Lung (tissue), 17 donors: ENCODE measurements at places on chromosomes 2 and 18. TPM values are rescaled to one million over a fixed set of nuclear protein-coding genes. Genes with fewer than 3 reads are reported as not detected.

DNA sequence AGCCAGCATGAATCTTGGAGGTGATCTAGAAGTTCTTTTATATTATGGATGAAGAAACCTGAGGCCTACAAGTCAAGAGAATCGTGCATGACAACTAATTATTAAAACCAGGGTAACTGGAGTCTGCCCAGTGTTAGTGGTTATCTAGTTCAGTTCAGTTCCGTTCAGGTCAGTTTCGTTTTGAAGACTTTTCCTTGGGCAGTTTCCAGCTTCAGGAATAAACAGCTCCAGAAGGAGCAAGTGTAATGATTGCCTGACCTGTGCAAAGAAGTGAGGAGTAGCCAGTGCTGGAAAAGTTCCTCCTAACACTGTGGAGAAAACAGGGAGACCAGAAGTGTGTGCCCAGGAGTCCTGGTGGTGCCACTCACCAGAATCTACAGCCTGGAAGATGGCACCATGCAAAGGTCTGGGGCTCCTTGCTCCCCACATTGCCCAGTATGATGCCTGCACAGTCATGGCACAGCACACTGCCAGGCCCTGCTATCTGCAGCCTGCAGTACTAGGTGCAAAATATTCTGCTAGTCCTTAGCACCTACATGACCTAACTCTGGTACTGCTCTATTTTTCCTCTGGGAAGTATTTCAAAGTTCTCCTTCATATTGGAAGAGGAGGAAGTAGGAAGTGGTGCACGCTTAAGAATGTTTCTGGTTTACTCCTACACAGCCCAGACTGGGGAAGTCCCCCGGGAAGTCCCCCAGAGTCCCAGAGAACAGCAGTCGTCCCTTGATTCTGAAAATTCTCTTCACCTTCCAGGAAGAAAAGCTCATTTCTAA is 65.8 kb downstream of the SUMO1 start:
- no peak overlapping the region for H3K4me3 ChIP-seq
- H3K4me1 ChIP-seq, result no peaks in the 10 kb centered on the region
- no peaks in the 10 kb centered on the region for H3K27me3 ChIP-seq
- no peak for DNase-seq
- no peak overlapping the region for H3K27ac ChIP-seq

DNA sequence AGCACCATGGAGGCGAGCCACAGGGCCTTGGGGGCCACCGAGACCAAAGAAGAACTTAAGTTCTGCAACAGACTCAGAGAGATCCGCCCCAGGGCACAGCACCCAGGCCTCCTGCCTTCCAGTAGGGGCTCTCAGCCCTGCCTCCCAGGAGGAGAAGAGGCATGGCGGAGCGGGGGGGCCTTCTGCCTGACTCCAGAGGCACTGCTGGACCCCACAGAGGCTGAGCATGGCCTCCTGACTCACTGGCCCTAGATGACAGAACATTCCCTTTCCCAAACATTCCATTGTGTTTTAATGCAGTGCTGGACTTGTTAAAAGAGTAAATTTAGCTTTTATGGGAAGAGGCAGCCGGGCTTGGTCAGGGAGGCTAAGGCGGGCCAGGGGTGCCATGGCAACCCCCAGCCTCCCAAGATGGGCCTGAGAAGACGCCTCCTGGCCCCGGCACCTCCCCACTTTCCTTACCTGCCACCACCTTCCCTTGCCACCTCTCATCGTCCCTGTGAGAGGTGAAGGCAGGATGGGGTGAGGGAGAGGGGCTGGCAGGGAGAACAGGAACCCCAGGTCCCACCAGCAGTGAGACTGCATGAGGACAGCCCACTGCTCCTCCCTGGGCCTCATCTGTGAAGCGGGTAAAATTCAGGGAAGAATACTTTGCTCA is 65.4 kb downstream of the SMAD7 start:
- no peak overlapping the region for H3K27ac ChIP-seq
- H3K36me3 ChIP-seq, result no peaks in the 10 kb centered on the region
- DNase-seq, result no peak
- H3K27me3 ChIP-seq, result no peaks in the 10 kb centered on the region
- no peak overlapping the region for H3K4me3 ChIP-seq

The NEU2 gene
- polyA plus RNA-seq, result not detected

The SFT2D3 gene
- polyA plus RNA-seq, result 5.0 TPM

GRCh38 chr18:68221111-68221724 is 493.7 kb downstream of the TMX3 start:
- DNase-seq, result no peak
- H3K27me3 ChIP-seq, result no peaks in the 10 kb centered on the region
- H3K4me1 ChIP-seq, result no peaks in the 10 kb centered on the region
- no peak overlapping the region for H3K27ac ChIP-seq
- H3K4me3 ChIP-seq, result no peak overlapping the region

DNA sequence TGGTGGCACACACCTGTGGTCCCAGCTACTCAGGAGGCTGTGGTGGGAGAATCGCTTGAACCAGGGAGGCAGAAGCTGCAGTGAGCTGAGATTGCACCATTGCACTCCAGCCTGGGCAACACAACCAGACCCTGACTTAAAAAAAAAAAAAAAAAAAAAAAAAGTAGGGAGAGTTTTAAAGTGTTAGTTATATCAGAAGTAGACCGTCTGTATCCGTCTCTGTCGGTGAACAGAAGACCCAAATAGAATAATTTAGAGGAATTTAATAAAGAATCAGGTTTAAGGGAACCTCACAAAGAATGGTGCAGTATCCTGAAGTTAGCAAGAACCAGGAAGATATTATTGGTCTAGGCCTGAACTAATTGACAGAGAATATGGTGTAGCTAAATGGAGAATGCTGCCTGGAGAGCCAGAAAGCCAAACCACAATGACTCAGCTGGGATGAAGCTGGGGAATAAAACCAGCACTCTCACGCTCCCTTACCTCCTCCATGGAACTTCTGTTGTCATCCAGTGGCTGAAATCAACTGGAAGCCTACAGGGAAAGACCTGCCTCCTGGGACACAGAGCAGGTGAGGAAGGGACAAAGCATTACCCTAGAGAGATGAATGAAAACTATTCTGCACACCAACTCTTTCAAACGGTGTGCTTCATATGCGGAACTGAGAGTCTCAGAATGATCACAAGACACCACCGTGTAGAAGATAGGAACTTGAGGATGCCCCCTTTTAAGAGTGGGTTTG is 39.1 kb upstream of the PLEKHM3 start:
- no peak for DNase-seq
- no peak overlapping the region for H3K4me3 ChIP-seq
- H3K27me3 ChIP-seq, result no peaks in the 10 kb centered on the region
- no peak overlapping the region for H3K27ac ChIP-seq

The MBP gene
- 22.4 TPM for polyA plus RNA-seq

DNA sequence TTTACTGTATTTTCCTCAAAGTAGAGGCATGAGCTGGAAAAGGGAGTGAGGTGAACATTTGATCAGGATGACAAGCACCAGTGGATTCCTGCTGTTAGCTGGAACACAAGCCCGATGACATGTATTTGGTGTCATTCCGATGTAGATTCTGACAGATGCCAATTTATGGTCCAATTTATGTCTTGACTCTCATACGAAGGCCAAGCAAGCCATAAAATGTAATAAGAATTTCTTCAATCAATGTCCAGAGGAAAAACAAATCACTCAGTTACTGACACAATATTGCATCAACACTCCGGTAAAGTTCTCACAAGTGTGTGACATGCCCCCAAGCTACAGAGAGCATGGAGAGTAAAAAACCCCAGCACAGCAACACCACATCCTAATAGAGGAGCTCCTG is 138.3 kb upstream of the ZNF521 start:
- no peaks in the 10 kb centered on the region for H3K27me3 ChIP-seq
- no peak overlapping the region for H3K27ac ChIP-seq
- H3K4me1 ChIP-seq, result no peaks in the 10 kb centered on the region
- DNase-seq, result no peak
